ENCODE measurements at places on chromosomes 2 and 18. TPM values are rescaled to one million over a fixed set of nuclear protein-coding genes. Genes with fewer than 3 reads are reported as not detected.

The PHLPP1 gene
- total RNA-seq, result 4.4 TPM

The FAM98A gene
- 16.0 TPM for total RNA-seq

The DYTN gene
- not detected for total RNA-seq

The OSBPL6 gene
- 8.7 TPM for total RNA-seq

The ZNF385B gene
- not detected for total RNA-seq

The EXOC6B gene
- 12.1 TPM for total RNA-seq

The DSG4 gene
- not detected for total RNA-seq

DNA sequence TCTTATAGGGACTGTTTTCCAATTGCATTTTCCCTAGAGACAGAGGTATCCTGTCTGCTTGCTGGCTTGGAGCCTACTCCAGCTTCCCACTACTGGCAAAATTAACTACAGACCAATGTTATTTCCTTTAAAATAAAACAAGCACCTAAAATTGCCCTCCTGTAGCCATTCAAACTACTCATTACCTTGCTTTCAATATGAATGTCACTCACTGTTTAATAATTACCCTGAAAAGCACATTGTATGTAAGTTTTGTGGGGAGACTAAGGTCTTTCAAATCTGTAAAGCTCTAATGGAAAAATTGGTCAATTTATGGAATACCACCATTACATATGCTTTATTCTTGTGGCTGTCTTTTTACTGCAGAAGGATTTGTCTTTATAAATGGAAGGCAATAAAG, 87.3 kb downstream of the DOCK10 start:
- DNase-seq, result no peak

DNA sequence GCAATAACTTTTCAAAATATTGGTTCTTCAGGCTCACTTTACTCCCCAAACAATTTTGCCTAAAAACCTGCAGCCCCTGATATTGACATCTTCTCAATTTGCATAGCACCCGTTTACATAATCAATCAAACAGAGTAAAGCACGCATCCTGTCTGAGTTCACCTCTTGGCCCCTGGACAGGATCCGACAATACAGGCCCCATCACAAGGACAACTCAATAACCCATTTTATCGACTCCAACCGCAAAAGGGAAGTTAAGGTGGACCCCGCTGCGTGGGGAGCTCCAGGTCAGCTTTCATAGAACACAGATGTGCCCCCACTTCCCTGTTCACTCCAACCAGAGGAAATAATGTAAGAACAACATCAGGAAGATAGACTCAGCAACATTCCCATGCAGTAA, 44.7 kb downstream of the TTC32 start:
- peak; percentile 33 for DNase-seq

DNA sequence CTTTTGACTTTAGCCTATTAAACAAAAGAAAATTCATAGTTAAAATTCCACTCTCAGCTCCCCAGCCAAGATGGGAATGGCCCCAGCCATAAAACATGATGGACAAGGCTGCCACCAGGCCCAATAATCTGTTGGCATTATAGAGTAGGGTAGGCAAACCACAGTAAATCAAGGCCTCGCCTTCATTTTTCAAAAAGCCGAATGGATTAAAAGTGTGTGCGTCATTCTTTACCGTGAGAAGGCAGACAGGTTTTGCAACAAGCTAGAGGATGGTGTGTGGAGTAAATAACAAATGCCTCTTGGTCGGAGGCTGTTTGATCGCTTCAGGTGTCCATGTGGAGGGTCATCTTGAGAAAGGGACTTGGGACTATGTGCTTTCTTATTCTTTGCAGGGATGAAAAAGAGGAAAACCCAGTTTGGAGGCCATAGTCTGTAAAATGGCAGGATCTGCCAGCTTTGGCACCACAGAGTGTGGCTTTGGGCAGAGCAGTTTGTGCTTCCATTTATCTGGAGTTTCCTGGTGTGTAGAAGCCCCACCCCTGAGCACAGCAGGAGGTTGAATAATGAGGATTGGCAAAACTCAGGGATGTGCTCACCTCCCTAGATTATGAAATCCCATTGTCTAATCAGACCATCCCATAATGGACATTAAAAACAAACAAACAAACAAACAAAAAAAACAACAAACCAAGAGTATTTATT, 57.1 kb upstream of the ITGB6 start:
- no peak for DNase-seq

DNA sequence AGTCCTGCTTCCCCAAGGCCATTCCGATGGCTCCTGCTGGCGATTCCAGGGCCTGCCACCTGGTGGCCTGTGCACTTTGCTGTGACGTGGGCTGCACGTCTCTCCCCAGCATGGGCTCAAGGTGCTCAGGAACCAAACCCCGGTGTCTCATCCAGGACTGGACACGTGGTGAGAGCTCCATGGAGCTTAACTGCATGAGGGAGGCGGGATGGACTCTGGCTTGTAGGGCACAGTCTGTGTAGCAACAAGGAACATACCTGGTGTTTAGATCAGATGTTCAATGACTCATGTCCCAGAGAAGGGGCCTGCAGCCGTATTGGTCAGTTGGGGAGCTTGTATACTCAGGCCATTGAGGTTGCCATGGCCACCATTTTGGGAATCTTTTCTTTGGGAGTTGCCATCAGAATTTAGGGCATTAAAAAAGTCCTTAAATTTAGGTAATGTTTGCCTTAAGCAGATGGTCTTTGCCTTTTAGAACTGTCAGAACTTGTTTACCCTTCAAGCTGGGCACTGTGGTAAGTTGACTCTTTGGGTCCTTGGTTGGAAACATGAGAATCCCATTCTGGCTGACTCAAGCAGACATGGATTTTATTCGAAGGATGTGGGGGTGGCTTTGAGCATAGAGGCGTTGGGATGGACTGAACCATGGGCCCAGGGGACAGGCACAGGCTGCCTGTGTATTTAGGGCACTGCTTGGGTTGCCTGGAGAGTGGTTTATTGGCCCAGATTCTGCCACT, 21.0 kb downstream of the AGAP1 start:
- DNase-seq, result no peak

GRCh38 chr2:125745514-125745913, 910.4 kb upstream of the GYPC start:
- DNase-seq, result no peak

GRCh38 chr2:5834501-5834900, 142.3 kb downstream of the SOX11 start:
- DNase-seq, result peak; percentile 6

DNA sequence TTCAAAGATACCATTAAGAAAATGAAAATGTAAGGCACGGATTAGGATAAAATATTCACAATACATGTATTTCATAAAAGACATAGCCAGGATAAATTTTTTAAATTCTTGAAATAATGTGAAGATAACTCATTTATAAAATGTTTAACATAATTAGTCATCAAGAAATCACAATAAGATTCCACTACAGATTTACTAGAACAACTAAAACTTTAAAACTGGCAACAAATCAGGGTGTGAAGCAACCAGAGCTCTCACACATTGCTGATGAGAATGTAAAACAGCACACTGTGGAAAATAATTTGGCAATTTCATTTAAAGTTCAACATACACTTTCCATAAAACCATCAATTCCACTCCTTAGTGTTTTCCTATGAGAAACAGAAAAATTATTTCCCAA, 89.6 kb upstream of the UBE2E3 start:
- no peak for DNase-seq

- DNase-seq, result no peak
Observed at GRCh38 chr2:208375491-208376068, 31.0 kb upstream of the PTH2R start.

- DNase-seq, result no peak
Observed at GRCh38 chr2:27915191-27915590, 24.7 kb downstream of the BABAM2 start.

DNA sequence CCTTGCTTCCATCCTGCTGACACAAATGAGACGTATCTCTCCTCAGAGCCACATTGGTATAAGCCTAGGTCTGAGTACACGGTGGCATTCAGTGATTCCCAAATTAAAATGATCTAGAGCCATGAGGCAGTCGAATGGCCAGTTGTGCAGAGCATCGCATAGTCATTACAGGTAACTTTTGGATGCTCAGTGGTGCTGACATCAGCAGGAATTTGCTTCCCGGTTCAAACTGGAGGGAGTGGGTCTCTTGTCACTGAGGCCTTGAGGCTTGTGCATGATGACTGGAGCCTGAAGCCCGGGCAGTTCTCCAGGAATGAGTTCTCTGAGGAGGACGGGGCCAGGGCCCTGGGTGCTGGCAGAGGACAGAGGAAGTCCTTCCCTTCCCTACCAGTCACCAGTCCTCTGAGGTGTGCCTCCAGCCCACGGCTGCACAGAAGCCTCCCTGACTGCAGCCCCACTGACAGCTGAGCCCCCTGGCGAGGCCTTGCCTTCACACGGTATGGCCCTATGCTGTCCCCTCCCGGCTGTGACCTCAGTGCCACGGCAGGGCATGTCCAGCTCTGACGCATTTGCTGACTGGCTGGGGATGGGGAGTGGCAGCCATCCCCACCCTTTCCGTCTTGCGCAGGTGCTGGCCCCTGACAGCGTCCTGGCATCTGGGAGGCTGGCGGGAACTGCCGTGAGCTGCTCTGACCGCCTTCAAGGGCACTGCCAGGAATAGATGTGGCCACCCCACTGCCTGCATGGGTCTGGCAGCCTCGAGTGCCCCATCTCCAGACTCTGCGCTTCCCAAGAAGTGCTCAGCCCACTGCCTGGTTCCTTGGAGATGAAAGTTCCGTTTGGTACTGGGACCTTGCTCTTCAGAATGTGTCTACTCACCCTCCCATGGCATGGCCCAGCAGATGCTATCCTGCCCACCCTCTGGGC, 117.4 kb downstream of the CELF4 start:
- DNase-seq, result no peak

DNA sequence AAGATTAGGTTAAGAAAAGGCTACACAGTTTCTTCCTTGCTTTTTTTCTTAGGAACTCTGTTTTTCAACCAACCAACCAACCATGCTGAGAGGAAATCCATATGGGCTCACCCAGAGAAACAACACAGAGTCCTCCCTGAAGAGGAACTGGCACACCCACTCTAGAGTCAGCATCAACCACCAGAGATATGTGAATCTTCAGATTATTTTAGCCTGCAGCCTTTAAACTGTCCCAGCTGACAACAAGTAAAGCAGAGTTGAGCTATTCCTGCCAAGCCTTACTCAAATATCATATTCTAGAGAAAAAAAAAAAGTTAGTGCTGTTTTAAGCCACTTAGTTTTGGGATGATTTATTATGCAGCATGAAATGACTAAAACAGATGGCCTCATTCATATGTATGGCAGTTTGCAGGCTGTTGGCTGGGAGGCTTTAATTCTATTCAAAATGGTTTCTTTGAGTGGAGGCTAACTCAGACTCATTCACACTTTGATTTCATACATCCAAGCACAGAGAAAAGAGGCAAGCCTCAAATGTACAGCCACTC, 1637.7 kb upstream of the LRRTM1 start:
- no peak for DNase-seq

DNA sequence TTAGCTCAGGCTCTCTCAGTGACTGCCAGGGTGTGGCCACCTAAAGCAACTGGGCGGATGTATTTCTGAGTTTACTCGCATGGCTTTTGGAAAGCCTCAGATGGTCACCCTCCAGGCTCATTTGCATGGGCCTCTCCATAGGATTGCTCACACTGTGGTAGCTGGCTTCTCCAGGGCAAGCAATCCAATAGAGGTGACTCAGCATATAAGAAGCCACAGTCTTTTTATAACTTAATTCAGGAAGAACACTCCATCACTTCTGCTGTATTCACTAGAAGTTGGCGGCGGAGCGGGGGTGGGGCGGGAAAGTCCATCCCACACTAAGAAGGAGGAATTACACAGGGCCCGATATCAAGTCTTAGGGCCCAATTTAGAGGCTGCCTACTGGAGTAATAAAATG, 3.6 kb upstream of the DOK6 start:
- DNase-seq, result no peak

DNA sequence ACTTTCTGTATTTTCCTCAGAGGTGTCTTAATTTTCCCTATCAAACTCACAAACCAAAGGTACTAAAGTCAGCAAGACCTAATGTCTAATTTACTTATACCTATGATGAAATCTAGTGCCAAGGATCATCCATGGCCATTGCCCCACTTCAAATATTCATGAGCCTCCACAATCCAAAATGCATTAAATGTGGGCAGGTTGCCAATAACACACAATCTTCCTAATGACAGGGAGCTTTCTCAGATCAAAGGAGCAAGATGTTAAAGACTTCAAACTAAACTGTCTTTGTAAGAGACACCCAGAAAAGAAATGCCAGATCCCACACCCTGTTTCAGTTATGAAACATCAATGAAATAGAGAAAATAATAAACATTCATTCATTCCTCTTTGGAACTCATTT, 143.2 kb downstream of the TMEFF2 start:
- DNase-seq, result no peak

- DNase-seq, result no peak
Observed at GRCh38 chr2:100036026-100036425, 106.4 kb downstream of the AFF3 start.

DNA sequence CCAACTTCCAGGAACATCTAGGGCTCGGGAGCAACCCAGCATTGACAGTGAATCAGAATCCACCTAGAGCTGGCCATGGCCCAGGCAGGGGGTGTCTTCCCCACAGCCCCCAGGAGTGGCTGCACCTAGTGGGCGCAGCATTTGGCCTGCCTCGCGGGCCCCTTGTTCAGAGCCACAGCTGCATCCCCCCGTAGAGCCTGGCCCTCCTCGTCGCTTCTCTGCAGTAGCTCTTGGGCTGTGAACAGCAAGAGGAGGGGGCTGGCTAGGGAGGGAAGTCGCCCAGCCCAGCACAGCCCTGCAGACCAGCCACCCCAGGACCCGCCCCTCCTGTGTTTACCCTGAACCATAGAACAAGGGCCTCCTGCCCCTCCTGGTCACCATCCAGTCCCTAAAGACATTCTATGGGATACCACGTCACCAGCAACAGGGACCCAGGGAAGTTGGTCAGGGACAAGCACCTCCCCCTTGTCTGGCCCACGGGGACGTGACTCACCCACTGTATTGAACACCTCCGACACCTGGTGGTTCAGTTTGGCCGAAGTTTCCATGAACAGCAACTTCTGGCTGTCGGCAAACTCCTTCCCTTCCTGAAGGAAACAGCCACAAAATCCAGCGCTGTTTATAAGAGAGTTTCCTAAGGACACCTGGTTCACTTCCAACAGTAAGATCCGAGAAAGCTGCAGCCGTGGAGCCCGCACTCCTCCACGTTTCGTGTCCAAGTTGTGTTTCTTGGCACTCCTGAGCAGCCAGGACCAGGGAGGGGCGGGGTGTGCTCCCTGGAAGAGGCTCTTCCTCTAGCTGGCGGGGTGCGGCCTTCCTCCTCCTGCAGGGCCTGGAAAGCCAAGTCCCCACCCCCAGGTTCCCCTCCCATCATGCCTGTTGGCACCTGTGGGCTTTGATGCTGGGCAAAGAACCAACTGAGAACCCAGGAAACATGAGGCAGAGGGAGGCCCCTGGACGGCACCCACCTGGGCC, 8.8 kb downstream of the PRLH start:
- DNase-seq, result no peak

GRCh38 chr2:100639588-100640390, 77.0 kb downstream of the PDCL3 start:
- DNase-seq, result peak; percentile 59

- DNase-seq, result no peak
Observed at GRCh38 chr2:216205486-216205885, 96.3 kb downstream of the XRCC5 start.
